Stimulated activated CD4-positive, alpha-beta T cell treated with anti-CD3 and anti-CD28 coated beads, Interleukin-12 subunit alpha, Interleukin-12 subunit beta, amount 100 ng/mL, for 24 hours (primary cell): ENCODE measurements at places on chromosomes 11 and 22.

GRCh38 chr22:37609240-37610152, 862 bp downstream of the GGA1 start:
- DNase-seq = no peak

DNA sequence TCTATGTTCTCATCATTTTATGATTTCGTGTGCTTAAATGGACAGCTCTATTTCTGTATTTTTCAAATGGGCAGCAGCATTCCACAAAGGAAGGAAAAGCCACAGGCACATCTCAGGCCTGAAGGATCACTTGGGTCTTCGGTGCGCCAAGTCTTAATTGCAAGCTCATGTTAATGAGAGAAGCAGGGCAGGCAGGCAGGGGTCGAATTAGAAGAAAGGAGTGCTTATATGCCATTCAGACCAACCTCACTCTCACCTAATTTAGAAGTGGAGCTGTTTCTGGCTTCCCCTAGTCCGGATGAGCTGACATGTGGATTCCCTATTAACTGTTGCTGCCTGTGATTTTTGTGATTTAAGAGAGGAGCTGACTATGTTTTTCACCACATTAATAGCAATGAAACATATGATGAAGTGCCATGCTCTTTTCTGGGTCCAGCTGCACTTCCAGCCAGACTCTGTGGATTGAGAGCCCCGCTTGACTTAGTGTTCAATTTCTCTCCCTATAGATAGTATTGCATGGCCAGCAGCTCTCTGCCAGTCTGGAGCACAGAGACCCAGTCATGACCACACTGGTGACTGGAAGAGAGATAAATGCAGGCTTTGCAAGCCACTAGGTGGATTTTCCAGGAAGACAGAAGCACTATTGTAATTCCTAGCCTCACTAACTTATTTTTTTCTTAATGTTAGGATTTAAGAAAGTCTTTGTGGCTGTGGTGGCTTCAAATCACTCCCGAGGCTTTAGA, 373.9 kb upstream of the FAT3 start:
- no peak for DNase-seq

- DNase-seq = no peak
Observed at GRCh38 chr11:76086743-76087635, 119.3 kb downstream of the WNT11 start.

GRCh38 chr11:103494491-103494890, 385.3 kb downstream of the DYNC2H1 start:
- no peak for DNase-seq

DNA sequence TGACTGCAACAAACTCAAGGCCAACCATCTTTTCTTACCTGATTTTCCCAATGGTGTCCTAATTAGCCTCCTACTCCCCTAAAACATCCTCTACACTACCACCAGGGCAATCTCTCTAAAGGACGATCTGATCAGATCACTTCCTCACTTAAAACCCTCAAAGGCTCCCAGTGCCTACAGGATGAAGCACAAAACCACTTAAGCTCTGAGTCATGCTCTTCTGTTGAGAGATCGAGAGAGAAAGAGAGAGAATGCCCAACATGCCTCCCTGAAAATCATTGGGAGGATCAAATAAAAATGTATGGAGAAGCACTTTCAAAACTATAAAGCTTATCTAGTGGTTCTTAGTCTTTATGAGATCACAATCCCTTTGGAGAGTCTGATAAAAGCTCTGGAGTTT, 171.1 kb downstream of the CADM1 start:
- DNase-seq = no peak

DNA sequence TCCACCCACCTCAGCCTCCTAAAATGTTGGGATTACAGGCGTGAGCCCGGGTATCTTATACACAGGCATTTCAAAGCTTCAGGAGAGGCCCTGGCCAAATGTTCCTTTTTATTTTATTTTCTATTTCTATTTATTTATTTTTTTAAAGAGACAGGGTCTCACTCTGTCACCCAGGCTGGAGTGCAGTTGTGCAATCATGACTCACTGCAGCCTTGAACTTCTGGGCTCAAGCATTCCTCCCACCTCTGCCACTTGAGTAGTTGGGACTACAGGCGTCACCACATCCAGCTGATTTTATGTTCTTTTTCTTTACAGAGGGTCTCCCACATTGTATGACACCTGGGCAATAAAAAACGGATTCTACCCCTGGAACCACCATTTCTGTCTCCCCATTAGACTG, 71.2 kb downstream of the FBXO7 start:
- no peak for DNase-seq

- DNase-seq = no peak
Observed at GRCh38 chr11:85886089-85887056, 31.2 kb downstream of the CCDC83 start.
